Activated CD4-positive, alpha-beta T cell treated with anti-CD3 and anti-CD28 coated beads, Interleukin-2, amount 10 ng/mL, durations not matched to agents 24 days and 14 days (primary cell): ENCODE measurements at places on chromosomes 7 and 10. TPM values are rescaled to one million over a fixed set of nuclear protein-coding genes. Genes with fewer than 3 reads are reported as not detected.

- no peak for DNase-seq
- H3K27me3 ChIP-seq: no peaks in the 10 kb centered on the region
- H3K36me3 ChIP-seq: no peaks in the 10 kb centered on the region
These were observed 203.2 kb downstream of the ARL4A start for GRCh38 chr7:12890586-12890985.

The TEX47 gene
- total RNA-seq: not detected in 2 replicates

- H3K36me3 ChIP-seq: peaks cover 29% of the 10 kb centered on the region
- H3K4me3 ChIP-seq: peak overlapping the region; percentile 61
- H3K27ac ChIP-seq: peak overlapping the region; percentile 56
- peaks cover 3% of the 10 kb centered on the region for H3K4me1 ChIP-seq
These were observed 18.7 kb downstream of the ZNF786 start for GRCh38 chr7:149071641-149072437.

The GCK gene
- 1.7 and 2.0 TPM in 2 replicates for total RNA-seq

GRCh38 chr7:10300577-10300976, 673.1 kb upstream of the PHF14 start:
- H3K36me3 ChIP-seq: no peaks in the 10 kb centered on the region
- no peaks in the 10 kb centered on the region for H3K4me1 ChIP-seq
- no peaks in the 10 kb centered on the region for H3K27me3 ChIP-seq
- no peak for DNase-seq

DNA sequence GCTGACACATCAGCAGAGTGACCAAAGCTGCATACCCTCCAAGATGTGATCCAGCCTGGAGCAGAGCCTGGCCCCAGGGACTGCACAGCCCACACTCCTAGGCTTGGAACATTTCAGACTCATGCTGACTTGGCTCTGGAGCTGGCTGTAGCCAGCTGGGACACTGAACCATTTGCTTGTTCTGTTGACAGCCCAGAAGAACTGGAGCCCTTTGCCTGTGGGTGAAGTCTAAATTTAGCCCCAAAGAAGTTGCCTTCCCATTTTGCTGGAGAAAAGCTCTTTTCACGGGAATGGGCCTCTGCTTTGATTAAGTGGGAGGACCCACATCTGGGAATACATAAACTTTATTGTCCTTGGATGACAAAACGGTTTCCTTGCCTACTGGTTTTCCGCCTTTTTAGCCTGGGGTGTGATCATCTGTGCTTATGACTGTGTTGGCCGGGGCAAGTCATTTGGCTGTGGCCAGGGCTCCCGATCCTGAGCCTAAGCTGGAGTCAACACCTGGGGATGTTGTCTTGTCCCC, 186.2 kb upstream of the BMPER start:
- no peaks in the 10 kb centered on the region for H3K36me3 ChIP-seq
- no peak overlapping the region for H3K4me3 ChIP-seq
- no peak overlapping the region for H3K27ac ChIP-seq
- H3K27me3 ChIP-seq: peaks cover 2% of the 10 kb centered on the region
- DNase-seq: no peak
- no peaks in the 10 kb centered on the region for H3K4me1 ChIP-seq

GRCh38 chr10:132858121-132859081, 72.5 kb upstream of the NKX6-2 start:
- DNase-seq: no peak
- peaks cover 2% of the 10 kb centered on the region for H3K27me3 ChIP-seq
- H3K27ac ChIP-seq: no peak overlapping the region
- no peaks in the 10 kb centered on the region for H3K4me1 ChIP-seq
- no peaks in the 10 kb centered on the region for H3K36me3 ChIP-seq
- no peak overlapping the region for H3K4me3 ChIP-seq

DNA sequence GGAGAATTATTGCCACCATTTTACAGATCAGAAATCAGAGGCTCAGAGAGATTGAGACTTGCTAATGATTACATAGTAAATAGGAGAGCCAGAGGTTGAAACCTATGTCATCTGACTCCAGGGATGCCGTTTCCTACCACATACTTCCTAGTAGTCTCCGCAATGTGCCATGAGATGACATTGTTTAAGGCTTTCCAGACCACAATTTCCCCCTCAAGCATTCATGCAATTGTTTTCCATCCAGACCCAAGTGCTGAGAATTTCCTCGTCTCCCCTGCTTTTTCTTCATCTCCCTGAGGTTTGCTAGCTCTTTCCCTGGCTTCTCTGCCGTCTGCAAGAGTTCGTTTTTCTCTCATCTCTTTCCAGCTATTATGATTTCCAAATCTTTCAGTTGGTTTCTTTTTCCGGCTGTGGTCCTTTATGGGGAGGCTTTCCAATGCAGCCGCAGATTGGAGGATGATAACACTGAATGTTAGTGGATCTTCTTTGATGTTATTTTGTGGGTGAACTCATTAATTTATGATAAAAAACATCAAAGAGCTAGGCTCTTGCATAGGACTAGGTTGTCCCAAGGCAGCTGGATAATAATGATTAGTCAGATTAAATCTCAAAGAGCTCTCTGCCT, 6.9 kb upstream of the GOLGA7B start:
- peaks cover 7% of the 10 kb centered on the region for H3K27me3 ChIP-seq
- peaks cover 10% of the 10 kb centered on the region for H3K4me1 ChIP-seq
- DNase-seq: no peak
- H3K36me3 ChIP-seq: no peaks in the 10 kb centered on the region

- no peaks in the 10 kb centered on the region for H3K27me3 ChIP-seq
- H3K4me3 ChIP-seq: no peak overlapping the region
- DNase-seq: no peak
- H3K4me1 ChIP-seq: no peaks in the 10 kb centered on the region
- H3K36me3 ChIP-seq: no peaks in the 10 kb centered on the region
These were observed 89.6 kb upstream of the ZNF804B start for GRCh38 chr7:88669913-88670312.

The LIPK gene
- total RNA-seq: not detected in 2 replicates

DNA sequence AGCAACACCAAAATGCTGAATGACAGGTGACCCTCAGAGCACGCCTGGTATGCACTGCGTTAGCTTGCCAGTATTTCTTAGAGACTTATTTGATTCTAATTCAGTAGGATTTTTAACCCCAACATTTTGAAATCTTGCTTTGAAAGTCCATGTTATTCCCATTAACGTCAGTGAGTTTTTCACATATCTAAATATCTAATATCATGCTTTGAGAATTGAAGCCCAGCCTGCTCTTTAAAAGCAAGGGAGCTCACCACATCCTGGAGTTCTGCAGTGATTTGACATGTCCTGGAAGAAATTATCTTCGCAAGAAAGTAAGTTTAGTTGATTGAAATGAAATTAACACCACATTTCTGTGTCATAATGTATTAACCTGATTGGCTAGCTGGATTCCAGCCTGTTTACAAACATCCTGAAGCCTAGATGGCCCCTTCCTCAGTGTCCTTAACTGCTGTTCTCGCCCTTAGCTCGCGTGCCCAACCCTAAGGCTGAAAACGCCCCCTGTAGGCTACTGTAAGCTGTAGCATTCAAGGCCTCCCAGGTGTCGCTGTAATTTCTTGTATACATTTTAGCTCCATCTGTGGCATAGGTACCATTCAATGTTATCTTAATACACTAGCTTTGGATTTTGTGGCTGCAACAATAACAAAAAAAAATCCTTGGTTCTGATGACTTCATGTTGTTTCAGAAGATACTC, 191.5 kb downstream of the MGMT start:
- no peaks in the 10 kb centered on the region for H3K27me3 ChIP-seq
- H3K4me3 ChIP-seq: no peak overlapping the region
- no peak overlapping the region for H3K27ac ChIP-seq
- DNase-seq: peak; percentile 18
- H3K36me3 ChIP-seq: no peaks in the 10 kb centered on the region

GRCh38 chr7:76086070-76086469, 38.2 kb downstream of the MDH2 start:
- no peaks in the 10 kb centered on the region for H3K4me1 ChIP-seq
- no peak for DNase-seq
- no peak overlapping the region for H3K27ac ChIP-seq
- no peaks in the 10 kb centered on the region for H3K27me3 ChIP-seq
- no peaks in the 10 kb centered on the region for H3K36me3 ChIP-seq
- H3K4me3 ChIP-seq: no peak overlapping the region
